ENCODE measurements at places on chromosomes 6 and 20.

DNA sequence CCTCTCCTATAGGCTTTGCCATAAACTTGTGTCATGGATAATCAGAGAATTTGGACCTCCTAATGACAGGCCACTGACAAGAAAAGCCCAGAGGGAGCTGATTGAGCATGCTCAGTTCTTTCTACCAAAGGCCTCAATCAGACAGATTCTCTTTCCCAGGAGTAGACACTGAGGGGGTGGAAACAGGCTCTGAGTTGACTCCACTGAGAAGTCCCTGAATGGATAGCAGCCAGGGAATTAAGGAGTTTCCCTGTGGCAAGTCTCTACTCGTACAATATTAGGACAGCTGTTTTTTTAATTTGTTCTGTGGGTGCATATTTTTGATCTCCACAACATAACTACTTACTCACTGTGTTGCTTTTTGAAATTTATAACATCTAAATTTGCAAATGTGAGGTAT lies 63.3 kb downstream of the SLC16A10 start:
- no peak for DNase-seq

GRCh38 chr6:140897349-140897748 lies 1235.4 kb upstream of the GJE1 start:
- DNase-seq, result no peak

- DNase-seq, result no peak
These were observed 378.8 kb upstream of the SULF2 start for GRCh38 chr20:48164034-48164433.

DNA sequence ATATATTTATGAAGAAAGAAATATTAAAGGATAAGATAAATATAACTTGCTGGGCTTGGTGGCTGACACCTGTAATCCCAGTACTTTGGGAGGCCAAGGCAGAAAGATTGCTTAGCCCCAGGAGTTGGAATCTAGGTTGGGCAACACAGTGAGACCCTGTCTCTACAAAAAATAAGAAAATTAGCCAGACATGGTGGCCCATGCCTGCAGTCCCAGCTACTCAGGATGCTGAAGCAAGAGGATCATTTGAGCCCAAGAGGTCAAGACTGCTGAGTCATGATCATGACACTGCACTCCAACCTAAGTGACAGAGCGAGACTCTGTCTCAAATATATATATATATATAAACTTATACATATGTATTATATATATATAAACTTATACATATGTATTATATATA lies 164.0 kb downstream of the MRPL14 start:
- DNase-seq, result no peak

Data from esophagus squamous epithelium (tissue), 5 donors.